ENCODE measurements at places on chromosomes 5 and 9.

DNA sequence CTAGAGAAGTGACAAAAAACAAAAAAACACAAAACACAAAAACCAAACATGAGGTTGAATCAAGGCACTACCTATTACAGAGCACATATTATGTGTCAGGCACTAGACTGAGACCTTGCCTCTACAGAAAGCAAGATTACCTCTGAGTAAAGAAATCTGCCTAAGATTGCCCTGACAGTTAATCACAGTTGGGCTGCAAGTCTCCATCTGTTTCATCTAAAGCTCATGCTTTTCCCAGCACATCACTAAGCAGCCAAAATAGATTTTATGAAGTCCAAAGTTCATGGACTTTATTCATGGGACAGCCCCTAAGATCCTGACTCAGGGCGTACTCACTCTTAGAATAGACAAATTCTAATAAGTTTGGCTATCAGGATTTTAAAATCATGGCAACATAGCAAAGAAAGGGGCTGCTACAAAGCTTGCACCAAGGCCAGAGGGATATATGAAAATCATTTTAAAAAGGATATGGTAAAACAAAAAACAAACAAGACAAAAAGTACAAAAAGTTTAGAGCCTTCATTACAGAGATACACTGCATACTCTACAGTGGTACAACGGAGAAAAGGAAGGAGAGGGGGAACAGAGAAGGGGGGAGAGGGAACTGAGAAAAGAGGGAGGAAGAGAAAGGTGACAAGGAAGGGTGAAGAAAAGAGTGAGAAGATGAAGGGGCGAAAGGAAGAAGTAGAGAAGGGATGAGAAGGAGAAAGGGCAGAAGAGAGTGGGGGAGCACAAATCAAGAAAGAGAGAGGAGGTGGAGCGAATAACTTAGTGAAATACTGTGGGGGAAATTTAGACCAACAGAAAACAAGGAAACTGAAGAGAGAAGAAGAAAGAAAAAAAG is 58.2 kb downstream of the RICTOR start:
- no peak for DNase-seq

DNA sequence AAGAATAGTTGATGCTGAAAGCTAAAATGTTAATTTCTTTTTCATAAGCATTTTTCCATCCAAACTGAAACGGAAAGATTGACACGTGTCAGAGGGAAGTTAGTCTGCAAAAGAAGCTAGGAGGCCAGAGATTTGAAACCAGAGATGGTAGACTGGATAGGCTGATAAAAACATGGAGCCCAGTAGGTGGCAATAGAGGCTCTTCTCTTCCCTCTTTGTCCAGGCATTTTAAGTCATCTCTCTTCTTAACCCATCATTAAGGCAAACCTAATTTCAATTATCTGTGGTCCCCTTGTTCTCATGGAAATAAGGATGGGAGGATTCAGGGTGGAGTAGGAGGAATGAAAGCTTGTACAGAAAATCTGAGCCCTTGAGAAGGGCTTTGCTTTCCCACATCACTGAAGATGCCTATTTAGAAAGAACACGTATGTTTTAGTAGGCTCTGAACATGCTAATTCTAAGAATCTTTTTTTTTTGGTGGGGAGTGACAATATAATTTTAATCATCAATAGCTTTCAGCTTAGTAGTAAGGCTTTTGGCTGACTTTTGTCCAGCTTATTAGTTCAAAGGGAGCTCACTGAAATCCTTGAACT is 66.6 kb downstream of the ZNF474 start:
- no peak for DNase-seq

DNA sequence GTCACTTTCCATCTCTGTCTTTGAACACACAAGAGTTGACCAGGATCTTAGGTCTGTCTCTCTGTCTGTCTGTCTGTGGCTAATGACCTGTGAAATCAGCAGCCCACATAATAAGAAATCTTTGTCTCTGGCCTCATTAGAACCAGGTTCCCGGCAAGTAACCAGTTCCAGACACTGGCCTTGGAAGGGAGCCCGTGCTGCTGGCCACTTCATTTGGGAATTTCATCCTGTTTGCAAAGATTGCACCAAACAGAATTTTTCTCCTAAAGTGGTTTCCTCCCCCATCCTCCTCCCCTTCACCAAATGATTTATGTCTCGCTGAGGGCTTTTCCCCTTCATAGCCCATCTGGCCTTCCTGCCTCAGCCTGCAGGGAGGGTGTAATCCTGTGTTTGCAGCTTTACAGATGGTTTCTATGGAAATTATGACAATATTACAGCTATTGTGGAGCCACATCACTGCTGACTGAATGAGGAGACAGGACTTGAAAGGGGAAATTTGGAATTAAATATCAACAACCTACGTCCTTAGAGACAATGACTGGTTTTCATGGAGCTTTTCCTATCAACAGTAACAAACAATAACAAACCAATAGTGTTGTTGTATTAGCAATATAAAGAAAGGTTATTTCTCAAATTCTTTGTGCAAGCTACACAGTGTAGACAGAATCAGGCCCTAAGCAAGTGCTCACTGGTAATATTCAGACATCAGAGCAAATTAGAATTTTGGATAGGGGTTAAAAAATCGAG is 25.7 kb downstream of the DPYSL3 start:
- no peak for DNase-seq

DNA sequence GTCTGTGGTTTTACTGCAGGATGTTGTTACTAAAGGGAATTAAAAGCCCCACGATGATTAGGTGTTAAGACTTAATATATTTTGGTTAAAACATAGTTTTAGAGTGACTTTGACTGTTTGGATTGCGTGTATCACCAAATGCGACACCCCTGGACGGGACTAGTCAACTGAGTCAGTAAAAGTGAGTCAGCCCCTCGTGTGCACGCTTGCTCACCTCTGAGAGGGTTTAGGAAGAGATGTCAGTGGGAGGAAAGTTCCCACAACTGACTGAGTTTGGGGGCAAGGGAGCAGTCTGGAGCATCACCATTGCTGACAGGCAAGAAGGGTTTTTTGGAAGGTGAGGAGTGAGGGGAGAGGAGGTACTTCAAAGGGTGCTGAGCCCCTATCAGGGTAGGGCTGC is 14.4 kb upstream of the DMRT3 start:
- DNase-seq: no peak

- no peak for DNase-seq
These were observed 109.9 kb downstream of the RPS23 start for GRCh38 chr5:82168294-82168693.

GRCh38 chr5:30960036-30960435 is 233.4 kb upstream of the CDH6 start:
- DNase-seq: no peak

- DNase-seq: no peak
These were observed 122.1 kb downstream of the WNK2 start for GRCh38 chr9:93306081-93306480.

- DNase-seq: no peak
These were observed 1.1 kb downstream of the FEM1C start for GRCh38 chr5:115543365-115544042.

GRCh38 chr9:118059484-118060278 is 355.5 kb downstream of the TLR4 start:
- DNase-seq: no peak

DNA sequence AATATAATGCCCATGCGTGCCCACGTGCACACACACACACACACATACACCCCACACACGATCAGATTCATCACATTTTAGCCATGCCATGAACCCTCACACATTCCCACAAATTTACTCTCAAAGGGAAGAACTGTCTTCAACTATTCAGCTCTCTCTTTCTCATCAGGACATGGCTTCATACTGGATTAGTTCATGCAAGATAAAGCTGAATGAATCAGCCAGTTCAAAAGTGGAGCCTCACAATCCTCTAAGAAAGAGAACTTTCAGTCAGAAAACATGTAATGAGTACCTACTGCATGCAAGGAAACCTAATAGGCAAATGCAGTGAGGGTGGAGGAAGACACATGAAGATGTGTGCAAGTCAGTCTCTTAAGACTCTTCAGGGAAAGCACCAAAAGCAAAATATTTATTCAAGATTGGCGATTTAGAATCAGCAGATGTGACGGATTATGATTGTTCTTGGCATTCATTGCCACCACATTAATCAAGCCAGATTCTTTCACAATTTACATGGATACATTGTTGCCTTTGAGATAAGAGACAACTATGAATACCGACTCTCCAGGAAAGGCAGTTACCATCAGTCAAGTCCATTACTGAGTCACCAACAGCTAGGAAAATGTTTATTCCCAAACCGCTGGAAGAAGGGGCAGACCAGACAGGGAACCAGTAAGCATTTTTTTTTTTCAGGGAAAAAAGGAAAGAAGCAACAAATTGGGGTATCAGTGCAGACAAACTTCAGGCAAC is 30.3 kb upstream of the PUM3 start:
- DNase-seq: no peak

GRCh38 chr9:120905315-120906164 is 21.1 kb downstream of the TRAF1 start:
- DNase-seq: no peak

- DNase-seq: no peak
These were observed 21.2 kb upstream of the MLANA start for GRCh38 chr9:5869315-5870019.

DNA sequence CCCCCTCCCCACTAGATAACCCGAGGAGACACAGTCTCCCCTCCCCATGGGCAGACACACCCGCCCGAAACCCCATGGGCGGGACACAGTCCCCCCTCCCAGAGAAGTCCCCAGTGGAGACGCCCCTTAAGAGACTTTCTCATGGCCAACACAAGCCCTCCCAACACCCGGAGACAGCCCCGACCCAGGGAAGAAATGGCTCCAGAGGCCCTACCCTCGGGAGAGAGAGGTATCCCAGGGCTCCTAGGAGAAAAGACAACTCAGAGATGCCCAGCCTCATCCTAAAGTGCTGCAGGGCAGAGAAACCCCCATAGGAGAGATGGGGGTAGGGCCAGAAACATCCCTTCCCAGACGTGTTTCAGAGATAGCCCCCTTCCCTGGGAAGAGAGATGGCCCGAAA is 27.4 kb downstream of the PCDH1 start:
- DNase-seq: no peak

GRCh38 chr5:130335117-130335516 is 430.9 kb downstream of the CHSY3 start:
- DNase-seq: no peak

All from cortex of kidney (tissue), 1 donor.